ENCODE measurements at places on chromosomes 5 and 9.

GRCh38 chr5:14250084-14250695 is 107.0 kb downstream of the TRIO start:
- DNase-seq: no peak

DNA sequence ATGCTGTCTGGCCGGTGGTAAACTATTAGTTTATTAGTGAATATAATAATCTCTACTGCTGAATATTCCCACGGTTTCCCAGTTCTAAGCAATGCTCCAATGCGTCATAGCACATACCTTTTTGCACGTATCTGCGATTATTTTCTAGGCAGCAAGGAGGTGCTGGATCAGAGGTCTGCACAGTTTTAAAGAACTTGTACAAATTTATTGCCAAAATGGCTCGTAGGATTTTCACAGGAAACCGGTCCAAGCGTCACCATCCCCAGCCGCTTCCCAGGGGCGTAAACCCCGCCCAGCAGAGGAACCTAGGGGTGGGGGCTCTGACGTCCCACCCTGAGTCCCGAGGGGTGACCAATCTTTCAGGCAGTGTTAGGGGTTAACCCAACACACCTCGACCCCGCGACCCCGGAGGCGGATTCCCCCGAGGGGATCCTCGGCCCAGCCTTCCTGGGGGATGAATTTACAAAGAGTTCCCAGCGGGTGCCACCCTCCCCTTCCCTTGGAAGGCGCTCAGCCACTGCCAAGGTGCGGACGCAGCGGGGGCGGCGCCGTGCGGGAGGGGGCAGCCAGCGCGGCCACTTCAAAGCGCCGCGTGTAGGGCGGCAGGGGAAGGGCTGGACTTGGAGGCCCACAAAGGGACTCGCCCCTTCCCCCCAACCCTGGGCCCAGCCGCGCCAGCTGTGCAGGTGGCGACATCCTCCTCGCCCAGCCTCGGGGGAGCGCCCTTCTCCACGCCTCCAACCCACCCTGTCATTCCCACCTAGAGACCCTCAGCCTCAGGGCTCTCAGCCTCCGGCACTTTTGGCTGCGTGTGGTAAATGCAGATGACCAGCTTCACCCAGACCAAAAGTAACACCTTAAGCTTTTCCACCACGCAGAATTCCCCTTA is 43.5 kb upstream of the TCF7 start:
- no peak for DNase-seq

DNA sequence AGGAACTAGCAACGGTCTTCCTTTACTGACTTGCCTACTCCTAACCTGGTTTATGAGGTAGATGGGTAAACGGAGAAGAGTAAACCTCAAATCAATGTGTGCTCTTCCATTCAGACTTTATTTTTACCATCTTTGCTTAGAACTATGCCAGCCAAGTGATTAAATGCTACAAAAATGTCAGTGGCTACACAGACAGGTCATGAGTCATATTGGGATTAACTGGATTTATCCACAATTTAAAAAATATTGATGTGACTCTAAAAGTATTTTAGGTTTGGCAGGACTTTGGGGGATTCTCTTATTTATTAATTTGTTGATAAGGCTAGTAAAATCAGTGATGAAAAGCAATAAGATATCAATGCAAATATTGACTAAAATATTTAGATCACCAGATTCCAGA is 275.0 kb downstream of the PLK2 start:
- no peak for DNase-seq

DNA sequence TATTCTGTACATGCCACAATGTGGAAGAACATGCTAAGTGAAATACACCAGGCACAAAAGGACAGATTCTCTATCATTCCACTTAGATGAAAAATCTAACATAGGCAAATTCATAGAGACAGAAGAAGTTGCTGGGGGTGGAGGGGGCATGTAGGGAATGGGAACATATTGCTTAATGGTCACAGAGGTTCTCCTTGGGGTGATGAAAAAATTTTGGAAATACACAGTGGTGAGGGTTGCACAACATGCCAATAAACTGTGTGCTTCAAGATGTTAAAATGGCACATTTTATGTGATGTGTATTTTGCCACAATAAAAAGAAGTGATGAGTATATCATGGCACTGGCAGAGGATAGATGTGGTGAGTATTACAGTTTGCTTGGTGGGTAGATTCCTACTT is 111.9 kb downstream of the SUSD1 start:
- no peak for DNase-seq

DNA sequence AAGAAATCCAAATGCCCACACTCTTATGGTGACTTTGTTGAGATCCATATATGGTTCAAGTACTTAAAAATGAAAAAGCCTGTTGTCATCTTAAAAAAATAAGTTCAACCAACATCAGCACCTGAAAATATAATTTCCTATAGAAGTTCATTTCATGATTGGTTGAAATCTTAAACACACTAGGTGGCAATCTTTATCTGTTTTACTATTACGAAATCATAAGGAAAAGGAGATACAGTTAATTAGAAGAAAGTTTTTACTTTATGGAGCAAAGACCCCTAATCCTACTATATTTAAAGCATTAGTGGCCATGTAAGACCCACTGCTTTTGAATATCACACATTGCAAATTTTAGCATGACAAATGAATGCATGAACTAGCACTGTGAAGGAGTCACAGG is 616.0 kb downstream of the RAB3C start:
- no peak for DNase-seq
